Endothelial cell (in vitro differentiated cells): ENCODE measurements at places on chromosomes 16 and 17.
A peak's percentile ranks its signal among the peaks of the same experiment; 100 is the strongest.

DNA sequence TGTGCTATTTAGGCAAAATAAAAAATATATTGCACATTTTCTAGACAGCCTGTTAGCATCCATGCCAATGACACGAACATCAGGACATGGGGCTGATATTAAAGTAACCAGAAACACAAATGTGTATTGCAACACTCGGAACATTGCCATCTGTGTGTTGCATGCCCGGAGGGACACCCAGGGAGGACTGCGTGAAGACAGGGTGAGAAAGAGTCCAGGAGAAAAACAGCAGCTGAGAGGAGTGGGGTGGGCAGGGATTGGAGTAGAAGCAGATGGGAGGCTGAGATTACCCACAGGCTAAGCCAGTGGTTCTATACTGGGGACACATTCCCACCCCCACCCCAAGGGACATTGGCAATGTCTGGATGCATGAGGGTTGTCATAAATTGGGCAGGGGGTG lies 114.8 kb downstream of the GRIN2A start:
- DNase-seq = no peak

GRCh38 chr16:3182608-3183444 lies 5.2 kb upstream of the OR1F1 start:
- peak; percentile 78 for DNase-seq

- no peak for DNase-seq
Observed at GRCh38 chr17:35559495-35560210, 966 bp downstream of the SLFN14 start.

DNA sequence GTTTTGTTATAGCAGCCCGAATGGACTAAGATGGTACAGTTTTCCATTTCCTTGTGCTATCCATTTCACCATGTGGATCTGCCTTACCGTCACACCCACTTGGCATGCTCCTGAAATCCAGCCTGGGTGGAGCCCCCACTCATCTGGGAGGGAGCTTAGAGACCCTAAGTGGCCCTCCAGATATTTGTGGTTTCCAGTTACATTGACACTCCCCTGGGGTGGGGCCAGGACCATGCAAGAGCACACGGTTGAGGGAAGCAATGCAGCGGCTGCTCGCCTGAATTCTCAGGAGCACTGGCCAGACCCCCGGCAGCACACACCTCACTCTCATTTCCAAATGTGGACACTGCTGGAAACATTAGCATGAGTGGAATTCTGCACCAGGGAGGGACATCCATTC lies 231.1 kb downstream of the UTP18 start:
- DNase-seq = no peak

DNA sequence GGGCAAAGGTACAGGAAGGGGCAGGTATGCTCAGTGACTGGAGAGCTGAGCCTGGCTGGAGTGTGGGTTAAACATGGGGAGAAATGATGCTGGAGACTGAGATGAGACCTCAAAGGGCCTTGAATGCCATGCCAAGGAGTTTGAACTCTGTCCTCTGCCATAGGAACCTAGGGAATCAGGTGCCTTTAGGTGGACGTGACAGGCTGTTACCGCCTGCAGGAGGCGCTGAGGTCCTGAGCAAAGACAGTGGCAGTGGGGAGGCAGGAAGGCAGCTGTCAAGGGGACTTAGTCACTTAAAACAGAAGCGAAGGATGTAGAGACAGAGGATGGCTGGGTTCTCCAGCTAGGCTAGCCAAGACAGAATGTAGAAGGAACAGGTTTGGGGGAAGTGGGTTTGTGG lies 9.1 kb downstream of the PSMB3 start:
- peak; percentile 63 for DNase-seq

GRCh38 chr16:11312718-11313492 lies 31.8 kb upstream of the PRM1 start:
- DNase-seq = no peak

GRCh38 chr16:75296606-75297005 lies 45.2 kb upstream of the BCAR1 start:
- DNase-seq = no peak

DNA sequence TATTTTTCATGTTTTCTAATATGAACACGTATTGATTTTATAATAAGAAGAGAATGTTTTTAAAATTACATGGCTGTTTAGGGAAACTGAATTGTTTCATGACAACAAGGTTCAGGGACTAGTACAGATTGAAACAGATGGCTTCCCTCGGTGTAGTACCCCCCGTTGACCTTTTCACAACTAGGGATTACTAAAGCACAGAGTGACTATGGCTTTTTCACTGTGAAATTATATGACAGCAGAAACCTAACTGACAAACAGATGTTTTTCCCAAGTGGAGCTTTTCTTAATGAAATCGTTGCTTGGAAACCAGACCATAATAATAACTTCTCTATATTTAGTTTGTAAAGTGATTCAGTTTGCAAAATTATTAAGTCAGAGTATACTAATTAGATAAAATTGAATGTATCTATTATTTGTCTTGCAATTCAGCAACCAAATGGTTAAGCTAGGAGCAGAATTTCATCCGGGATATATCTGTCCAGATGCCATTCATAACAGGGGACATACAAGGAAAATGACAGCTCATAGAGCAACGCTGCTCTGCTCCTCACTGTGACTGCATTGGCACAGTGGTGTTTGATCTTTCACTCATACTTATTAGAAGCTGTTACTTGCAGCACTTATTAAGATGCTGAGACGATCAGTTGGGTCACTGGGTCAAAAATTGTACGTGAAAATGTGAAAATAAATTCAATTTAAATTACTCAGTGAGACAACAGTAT lies 111.7 kb downstream of the TANGO6 start:
- DNase-seq = no peak

GRCh38 chr16:89482817-89483205 lies 7.5 kb downstream of the ANKRD11 start:
- no peak for DNase-seq

DNA sequence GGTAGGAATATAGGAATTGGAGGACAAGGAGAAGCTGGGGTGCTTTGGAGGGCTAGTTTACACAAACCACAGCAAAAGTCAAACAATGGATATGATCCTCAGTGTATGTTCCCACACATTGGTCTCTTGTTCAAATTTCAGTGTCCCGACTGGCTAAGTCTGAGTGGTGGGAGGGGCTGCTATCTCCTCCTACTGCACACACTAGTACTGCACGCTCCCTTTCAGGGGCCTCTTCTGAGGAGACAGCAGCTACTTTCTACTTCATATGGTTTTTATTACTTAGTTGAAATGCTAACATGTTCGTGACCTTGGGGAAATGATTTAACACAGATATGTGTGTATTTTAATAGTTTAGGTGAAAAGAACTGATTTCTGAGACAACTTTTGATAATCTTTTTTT lies 18.8 kb upstream of the KRT10 start:
- DNase-seq = no peak

- peak; percentile 80 for DNase-seq
Observed at GRCh38 chr17:82212331-82213250, at the start of gene CCDC57. TSS of gene CCDC57 (minus strand) at chr17:82212842. CDS start at chr17:82201944, 10,898 bp downstream.

- DNase-seq = no peak
Observed at GRCh38 chr17:77203436-77203835, 62.7 kb downstream of the SEC14L1 start.
